ENCODE measurements at places on chromosomes 7 and 10.

GRCh38 chr7:97317575-97317974 is 200.1 kb downstream of the SDHAF3 start:
- no peak for DNase-seq

- DNase-seq: no peak
Observed at GRCh38 chr7:113092762-113093161, 6.1 kb upstream of the GPR85 start.

DNA sequence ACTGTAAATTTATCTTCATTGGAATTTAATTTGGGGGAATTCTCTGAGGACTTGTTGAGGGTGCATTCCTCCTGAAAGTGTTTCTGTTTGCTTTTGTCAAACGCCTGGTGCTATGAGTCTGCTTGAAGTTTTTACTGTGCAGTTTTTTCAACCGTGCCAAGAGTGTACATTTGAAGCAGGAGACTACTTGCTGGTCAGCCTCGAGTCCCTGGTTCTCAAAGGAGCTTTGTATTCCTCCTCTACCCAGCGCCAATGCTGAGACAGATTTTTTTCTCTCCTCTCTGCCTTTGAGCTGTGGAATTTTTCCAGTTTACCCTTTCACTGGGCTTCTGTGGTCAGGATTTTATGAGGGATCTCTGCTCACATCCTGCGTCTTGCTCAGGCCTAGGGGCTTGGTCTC is 62.1 kb downstream of the NPY start:
- no peak for DNase-seq

- no peak for DNase-seq
Observed at GRCh38 chr7:66359656-66360211, 154.6 kb downstream of the TPST1 start.

DNA sequence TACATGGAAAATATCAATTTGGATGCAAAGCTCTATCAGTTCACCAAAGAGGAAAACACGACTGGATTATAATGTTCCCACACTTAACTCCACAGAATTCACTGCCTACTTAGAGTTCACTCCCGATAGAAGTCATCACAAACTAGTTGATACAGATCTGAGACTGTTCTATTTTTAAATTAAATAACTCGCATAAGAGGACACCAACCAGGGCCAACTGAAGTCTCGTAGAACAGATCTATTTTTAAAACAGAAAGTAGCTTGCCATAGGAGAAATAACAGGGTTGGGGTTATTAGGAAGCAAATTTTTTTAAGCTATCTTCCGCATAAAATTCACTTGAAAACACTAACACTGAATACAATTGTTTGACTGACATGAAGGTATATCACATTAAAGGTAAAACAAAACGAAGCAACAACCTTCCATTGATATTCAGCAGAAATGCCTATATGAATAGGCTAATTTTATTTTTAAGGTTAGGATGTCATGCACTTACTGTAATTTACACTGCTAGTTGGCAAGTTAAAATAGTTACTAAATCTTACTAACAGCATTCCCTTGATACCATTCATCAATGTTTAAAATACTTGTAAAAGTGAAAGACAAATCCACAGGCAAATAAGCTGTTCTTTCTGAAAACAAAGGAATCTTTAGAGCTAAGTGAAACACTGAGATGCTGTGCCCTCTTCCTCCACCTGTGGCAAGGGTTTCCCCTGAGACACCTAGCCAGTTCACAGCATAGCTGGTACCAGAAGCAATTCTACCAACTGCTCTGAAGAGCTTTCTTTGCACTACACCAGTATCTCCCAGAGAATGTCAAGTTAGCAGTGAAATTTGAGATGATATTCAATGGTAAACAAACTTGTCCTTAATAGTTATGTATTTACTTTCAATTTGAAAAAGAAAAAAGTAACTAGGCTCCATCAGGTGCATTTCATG is 186.7 kb upstream of the ANK3 start:
- no peak for DNase-seq

DNA sequence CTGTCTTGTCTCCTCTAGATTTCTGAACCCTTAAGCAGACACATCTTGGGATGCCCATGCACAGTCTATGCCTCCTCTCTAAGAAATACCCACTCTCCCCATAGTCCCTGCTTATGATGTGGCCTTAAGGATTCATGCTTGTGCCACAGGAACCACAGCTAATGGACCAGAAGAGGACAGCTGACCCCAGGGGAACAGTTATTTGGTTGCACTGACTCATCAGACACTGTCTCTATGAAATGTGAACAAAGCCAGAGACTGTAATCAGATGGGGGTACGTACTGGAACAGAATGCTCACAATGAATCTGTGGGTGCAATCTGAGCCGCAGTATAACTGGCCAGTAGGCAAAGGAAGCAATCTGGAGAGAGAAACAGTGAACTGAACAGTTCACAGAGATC is 121.9 kb downstream of the USP6NL start:
- no peak for DNase-seq

- no peak for DNase-seq
Observed at GRCh38 chr7:45691155-45691656, 117.0 kb downstream of the ADCY1 start.

DNA sequence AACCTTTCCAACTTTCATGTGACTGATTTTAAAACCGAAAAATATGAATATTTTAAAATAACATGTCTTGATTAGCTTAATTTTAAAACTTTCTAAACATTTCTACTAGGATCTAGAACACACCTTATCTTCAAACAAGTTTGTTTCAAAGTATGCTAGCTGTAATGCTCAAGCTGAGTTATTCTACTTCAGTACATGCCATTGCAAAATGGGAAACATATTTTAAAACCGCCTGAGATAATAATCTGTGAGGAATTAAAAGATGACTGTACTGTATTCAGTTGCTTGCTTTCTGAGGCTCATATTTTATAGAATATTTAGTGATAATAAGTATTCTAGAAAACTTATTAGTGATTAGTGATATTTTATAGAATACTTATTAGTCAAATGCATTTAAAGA is 99.6 kb downstream of the LMBR1 start:
- DNase-seq: no peak

- DNase-seq: no peak
Observed at GRCh38 chr10:116699471-116700150, 42.8 kb downstream of the HSPA12A start.

DNA sequence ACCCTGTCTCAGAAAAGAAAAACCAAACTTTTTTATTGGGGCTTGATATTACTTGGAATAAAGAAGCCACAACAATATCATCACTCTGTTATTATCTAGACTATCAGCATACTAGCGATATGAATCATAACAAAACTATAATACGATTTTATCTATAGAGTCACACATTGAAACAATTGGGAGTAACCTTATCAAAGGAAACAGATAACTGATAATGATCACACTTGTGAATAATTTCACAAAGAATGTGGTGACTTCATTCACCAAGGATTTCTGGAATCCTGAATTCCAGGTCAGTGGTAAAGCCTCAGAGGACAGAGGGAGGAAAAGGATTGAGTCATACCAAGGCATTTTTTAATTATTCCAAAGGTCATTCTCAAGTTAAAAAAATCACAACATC is 32.1 kb upstream of the NMT2 start:
- no peak for DNase-seq

DNA sequence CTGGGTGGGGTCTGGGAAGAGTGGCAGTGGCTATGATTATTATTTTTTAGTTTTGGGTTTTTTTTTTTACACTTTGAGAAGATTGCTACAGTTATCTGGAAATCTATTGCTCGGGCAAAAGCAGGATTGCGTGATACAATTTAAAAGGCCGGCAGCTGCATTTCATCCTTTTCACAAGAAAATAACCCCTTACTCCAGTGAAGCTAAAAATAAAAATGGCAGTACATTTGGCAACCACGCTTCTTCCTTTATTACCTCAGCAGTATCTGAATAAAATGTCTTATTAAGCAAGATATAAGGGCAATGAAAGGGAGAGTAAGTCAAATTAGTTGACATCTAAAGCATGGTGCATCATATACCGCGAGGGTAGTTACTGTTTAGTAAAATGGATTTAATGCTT is 496.8 kb downstream of the LRMDA start:
- no peak for DNase-seq

GRCh38 chr7:21972397-21972784 is 26.7 kb upstream of the CDCA7L start:
- DNase-seq: no peak

GRCh38 chr7:27723085-27723484 is 16.9 kb upstream of the TAX1BP1 start:
- no peak for DNase-seq

DNA sequence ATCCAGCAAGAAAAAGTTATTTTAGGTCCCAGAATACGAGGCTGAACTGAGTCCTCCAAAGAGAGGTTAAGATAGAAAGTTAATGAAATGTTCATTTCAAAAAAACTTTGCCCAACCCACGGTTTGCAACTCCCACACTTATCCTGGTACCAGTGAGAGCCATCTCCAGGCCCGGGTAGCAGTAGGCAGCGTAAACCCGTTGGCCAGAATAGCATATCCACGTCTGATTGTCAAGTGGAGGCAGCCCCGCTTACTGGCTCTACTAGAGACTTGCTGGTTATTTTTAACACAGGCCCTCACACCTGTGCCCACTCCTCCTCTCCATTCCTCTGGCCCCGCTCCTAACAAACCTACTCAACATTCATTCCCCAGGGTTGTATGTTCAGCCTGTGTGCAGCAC is 109.7 kb downstream of the HIP1 start:
- no peak for DNase-seq

GRCh38 chr7:154744256-154744860 is 258.6 kb downstream of the PAXIP1 start:
- no peak for DNase-seq

DNA sequence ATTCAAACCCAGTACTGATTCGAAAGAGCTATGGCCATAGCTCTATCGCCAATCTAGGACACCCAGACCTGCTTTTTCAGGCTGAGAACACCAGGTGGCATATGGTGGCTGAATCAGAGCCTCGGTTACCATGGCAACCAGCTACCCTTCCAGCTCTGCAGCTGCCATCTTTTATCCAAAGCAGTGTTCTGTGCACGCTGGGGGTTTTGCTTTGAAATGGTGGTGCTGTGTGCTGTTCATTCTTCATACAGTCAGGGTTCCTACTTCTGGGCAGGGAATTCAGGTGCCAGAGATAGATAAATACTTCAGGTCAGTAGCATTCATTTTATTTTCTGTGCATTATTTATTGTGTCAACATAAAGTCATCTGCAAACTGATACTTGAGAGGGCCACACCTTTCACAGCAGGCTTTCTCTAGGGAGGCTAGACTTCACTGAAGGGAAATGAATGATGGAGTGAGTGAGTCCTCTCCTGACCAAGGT is 85.4 kb downstream of the AKR1D1 start:
- DNase-seq: peak; percentile 94

DNA sequence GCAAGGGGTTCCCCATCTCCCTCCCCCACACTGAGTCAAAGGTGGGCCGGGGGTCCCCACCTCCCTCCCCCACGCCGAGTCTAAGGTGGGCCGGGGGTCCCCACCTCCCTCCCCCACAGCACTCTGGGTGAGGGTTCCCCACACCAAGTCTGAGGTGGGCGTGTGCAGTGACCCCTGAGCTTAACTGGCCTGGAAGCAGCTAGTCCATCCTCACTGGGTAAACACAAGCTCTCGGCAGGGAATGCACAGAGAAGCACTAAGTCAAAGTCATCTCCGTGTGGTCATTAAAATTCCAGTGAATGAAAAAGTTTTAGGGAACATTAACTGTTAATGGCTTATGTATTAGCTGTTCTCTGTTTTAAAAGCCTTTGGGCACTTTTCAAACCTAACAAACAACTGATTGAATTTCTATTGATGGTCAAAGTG is 43.7 kb upstream of the PRKAR1B start:
- no peak for DNase-seq

DNA sequence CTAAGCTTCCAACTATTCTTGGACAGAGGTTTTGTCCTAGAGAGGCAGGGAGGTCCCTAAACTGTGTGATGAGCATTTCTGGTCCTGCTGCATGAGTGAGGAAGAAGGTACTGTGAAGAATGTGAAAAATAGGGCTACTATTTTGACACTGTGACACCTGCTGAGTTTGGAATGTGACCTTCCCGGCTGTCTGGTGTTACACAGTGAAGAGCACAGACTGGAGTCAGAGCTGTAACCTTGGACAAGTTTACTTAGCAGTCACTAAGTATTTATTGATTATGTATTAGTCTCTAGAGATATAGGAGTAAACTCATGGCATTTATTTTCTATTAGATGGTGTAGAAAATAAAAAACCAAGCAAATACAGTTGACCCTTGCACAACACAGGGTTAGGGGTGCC is 12.3 kb downstream of the GOLGA7B start:
- no peak for DNase-seq

GRCh38 chr10:77205135-77205534 is 432.5 kb downstream of the KCNMA1 start:
- DNase-seq: no peak

GRCh38 chr7:157502701-157503111 is 165.9 kb downstream of the DNAJB6 start:
- DNase-seq: peak; percentile 72

- no peak for DNase-seq
Observed at GRCh38 chr10:128061306-128062300, 64.6 kb downstream of the MKI67 start.

GRCh38 chr7:7181519-7182155 is 707 bp upstream of the C1GALT1 start:
- DNase-seq: peak; percentile 33

- no peak for DNase-seq
Observed at GRCh38 chr10:72574636-72575035, 51.2 kb downstream of the MICU1 start.

GRCh38 chr10:33012306-33012705 is 54.3 kb upstream of the ITGB1 start:
- DNase-seq: no peak

DNA sequence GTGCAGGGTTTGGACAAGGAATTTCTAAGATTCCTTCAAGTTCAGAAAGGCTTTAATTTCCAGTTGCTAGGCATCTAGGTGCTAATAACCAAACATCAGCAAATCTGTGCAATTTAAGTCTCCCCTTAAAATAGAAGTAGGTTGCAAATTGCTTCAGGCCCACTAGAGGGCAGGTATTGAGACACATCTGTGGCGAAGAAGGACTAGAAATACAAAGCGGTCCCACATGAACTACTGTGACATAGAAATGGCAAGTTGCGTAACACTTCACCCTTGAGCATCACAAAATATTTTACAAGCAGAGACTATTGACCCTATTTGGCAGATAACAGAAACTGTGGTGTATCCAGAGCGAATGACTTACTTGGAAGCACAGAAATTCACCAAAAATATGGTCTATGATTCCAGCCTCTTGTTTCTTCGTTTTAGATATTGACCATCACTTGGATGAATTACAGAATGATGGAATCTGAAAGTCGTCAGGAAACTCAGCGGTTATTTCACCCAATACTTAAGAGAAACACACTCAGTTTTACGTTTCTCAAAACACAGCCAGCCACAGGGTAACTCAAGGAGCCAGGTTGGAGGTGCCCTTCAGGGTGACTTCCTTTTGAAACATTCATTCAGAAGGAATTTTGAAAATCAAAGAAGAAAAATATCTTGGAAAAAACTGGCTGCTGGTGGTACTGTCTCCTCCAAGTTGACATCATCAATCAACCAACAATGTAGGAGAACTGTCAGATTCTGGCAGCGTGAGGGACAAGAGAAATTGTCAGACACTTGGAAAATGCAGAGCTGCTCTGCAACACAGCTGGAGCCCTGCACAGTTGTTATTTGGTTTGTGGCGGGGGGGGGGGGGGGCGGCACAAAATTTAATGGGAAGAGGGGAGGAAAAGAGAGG is 256.3 kb upstream of the MINDY3 start:
- DNase-seq: no peak

Data from CD4-positive, alpha-beta T cell (primary cell).